Vagina (tissue), 2 donors: ENCODE measurements at places on chromosomes 1 and 21.

DNA sequence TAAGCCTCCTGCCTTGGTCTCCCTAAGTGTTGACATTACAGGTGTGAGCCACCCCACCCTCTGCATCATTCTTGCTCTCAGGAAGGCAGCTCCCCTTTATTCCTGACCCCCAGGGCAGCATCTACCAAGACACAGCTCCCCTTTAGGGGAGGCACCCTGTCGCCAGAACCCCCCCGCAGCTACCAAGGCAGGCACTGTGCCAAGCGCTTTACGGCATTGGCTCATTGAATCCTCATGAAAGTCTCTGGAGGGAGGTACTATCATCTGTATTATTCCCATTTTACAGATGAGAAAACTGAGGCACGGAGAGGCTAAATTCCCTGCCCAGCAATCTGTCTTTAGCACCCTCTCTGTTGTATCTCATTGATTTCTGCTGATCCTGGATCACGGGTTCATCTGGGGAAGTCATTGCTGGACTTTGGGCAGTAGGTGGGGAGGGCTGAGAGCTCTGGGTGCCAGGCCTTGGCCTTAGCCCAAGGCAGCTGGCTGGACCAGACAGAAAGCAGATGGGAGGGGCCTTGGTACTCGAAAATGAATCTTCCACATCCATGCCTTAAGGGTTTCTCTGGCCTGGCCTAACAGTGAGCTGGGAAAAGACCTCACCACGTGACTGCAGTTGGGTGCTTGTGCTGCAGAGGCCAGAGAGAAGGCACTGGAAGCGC lies 5.9 kb downstream of the PLOD1 start:
- DNase-seq, result no peak

DNA sequence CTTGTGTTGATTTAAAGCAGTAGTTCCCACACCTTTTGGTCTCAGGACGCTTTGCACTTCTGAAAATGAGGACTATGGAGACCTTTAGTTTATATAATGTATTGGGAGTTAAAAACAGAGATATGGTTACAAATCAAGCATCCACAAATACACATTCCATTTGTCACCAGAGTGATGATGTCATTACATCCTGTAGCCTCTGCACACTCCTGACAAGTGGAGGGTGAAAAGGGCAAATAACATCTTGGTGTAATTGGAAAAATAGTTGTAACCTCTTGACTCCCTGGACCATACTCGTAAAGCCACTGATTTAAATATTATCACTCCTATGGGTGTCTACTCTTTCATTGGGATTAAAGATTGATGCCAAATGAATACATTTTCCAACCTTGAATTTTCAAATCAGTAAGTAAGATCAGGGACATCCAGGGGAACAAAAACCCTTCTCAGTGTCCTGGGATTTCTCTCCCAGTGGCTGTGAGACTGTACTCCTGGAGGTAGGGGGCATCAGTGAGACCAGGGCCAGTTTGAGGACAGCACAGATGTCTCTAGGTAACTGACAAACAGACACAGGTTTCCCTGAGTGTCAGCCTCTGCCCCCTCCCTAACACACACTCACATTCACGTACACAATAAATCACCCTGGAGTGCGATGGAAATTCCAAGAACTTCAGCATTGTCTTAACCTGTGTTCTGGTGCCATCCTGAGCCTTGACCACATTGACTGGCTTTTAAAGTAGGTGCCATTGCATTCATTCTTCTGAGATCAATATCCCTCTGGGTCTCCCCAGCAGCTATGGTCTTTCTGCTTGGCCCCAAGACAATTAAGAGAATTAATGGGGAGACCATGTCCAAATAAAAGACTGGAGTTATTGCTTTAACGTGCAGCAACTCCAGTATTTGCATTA lies 63.0 kb downstream of the NR5A2 start:
- no peak for DNase-seq

GRCh38 chr1:24964811-24965570 lies 34.9 kb upstream of the RUNX3 start:
- no peak for DNase-seq

GRCh38 chr21:15804247-15805005 lies 74.6 kb downstream of the USP25 start:
- no peak for DNase-seq

DNA sequence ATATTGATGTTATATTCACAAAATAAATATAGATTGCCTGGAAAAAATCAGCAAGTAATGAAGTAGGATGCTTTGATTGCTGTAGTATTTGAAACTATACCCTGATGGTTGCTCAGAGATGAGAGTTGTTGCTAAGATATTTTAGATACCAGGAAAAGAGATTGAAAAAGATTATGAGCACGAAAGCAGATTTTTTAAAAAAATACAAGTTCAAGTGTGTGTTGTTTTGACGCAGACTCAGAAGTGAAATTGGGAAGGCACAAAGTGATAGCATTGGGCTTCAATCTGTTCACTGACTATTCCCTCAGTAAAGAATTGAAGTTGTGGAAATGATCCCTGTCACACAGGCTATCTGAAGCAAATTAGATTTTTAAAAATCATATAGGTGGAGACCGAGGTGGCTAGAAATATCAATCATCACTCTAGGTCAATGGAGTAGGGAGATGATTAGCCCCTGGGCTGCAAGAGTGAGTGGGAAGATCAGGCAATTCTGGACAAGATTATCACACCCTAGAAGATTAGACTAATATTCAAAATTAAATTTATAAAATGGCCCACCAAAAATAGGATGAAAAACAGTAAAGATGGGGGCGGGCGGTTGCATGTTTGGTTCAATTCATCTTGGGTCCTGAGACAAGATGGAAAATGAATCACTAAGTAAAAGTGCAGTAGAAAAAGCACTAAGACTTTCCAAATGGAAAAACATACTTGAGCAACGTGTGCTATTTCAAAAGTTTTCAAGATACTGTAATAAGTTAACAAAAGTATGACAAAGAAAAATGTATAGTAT lies 41.5 kb upstream of the LRRC8D start:
- no peak for DNase-seq

GRCh38 chr1:43285269-43285990 lies at the start of gene C1orf210:
Gene C1orf210, minus strand, starts transcription at chr1:43285581. Its CDS starts 2,311 bp downstream, at chr1:43283270.
- DNase-seq, result no peak

DNA sequence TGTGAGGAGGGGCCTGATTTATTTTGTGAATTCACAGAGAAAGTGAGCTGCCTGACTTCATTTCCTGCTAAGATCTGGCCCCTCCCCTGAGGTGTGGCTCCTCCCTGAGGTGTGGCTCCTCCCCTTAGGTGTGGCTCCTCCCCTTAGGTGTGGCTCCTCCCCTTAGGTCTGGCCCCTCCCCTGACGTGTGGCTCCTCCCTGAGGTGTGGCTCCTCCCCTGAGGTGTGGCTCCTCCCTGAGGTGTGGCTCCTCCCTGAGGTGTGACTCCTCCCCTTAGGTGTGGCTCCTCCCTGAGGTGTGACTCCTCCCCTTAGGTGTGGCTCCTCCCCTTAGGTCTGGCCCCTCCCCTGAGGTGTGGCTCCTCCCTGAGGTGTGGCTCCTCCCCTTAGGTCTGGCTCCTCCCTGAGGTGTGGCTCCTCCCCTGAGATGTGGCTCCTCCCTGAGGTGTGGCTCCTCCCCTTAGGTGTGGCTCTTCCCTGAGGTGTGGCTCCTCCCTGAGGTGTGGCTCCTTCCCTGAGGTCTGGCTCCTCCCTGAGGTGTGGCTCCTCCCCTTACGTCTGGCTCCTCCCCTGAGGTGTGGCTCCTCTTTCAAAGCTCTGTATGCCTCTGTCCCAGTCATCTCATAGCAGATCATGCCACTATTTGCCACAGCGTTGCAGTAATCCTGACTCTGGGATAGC lies 26.9 kb upstream of the LRRC3 start:
- DNase-seq, result no peak

DNA sequence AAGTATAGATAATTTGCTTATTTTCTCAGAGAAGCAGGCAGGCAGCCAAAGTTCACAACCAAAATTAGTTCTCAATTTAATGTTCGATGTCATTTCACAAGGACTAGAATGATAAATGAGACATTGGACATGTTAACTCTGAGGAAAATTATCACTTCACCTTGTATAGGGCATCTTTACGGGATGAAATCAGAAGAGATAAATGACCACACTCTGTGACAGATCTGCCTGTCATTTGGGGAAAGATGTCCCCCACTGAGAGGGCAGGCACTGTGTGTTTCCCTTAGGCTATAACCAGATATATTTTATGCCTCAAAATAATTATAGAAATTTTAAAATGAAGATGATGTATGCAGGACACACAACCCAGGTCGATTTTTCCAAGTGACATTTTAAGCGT lies 642.9 kb downstream of the BRINP3 start:
- DNase-seq, result no peak

GRCh38 chr1:107546576-107546975 lies 405.7 kb downstream of the NTNG1 start:
- no peak for DNase-seq

DNA sequence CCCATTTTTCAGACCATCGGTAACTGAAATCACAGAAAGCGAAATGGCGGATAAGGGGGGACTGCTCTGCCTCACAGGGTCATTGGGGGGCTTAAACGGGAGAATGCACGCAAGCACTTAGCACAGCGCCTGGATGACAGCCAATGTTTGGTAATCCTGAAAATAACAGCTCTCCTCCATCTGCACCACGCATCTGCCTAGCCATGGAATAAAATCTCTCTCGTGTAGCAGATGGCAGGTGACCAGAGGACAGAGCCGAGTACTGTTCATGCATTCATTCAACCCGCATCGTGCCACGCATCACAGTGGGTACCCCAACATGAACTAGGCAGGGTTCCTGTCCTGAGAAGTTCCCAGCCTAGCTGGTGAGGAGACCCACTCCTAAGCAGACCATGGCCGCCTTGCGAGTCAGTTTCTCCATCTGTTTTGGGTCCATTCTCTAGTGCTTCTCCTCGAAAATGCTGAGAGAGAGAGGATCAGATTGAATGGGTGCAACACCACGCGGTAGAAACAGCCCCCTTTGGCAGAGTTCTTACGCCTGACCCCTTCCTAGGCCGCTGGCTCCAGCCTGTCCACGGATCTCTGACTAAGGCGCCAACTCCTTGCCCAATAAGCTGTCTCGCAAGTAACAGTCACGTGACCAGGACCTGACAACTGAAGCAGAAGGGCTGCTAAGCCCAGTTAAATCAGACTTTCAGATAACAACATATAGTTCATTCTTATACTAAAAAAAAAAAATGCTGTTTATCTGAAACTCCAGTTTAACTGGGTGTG lies 7.3 kb downstream of the SLC1A7 start:
- no peak for DNase-seq

- DNase-seq, result no peak
Observed at GRCh38 chr1:1371364-1371745, 3.7 kb downstream of the AURKAIP1 start.

DNA sequence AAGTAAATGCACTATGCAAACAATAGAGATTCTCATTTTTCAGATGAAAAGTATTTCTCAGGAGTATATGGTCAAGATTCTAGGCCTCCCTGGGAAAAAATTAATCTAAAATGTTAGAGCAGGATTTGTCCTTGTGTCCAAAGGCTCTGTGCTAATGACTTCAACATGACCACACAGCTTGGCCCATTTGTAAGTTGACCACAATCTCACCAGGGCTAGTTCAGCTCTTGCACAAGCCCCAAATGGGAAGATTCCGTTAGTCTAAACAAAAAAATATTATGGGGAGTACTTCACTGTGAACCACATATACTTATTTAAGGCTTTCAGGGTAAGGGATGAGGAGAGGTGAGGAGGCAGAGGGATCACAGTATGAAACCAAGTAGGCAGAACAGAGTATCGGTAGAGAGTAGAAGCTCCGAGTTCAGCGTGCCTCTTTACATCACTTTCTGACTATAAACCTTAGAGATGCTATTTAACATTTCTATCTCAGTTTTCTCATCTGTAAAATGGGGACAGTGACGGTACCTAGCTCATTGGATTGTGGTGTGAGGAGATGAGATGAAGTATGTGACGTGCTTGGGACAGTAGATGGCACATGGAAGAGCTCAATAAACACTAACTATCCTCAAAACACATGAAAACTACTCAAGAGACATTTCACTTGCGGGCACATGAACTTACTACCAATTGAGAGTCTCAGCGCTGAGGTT lies 37.8 kb upstream of the CTTNBP2NL start:
- DNase-seq, result no peak
